Stimulated activated CD4-positive, alpha-beta T cell treated with anti-CD3 and anti-CD28 coated beads, Interleukin-12 subunit alpha, Interleukin-12 subunit beta, amount 100 ng/mL, for 48 hours (primary cell): ENCODE measurements at places on chromosomes 7 and 10.

GRCh38 chr7:94029976-94030375 lies 25.8 kb upstream of the BET1 start:
- no peak for DNase-seq

GRCh38 chr7:117809958-117810357 lies 63.3 kb downstream of the CTTNBP2 start:
- no peak for DNase-seq

DNA sequence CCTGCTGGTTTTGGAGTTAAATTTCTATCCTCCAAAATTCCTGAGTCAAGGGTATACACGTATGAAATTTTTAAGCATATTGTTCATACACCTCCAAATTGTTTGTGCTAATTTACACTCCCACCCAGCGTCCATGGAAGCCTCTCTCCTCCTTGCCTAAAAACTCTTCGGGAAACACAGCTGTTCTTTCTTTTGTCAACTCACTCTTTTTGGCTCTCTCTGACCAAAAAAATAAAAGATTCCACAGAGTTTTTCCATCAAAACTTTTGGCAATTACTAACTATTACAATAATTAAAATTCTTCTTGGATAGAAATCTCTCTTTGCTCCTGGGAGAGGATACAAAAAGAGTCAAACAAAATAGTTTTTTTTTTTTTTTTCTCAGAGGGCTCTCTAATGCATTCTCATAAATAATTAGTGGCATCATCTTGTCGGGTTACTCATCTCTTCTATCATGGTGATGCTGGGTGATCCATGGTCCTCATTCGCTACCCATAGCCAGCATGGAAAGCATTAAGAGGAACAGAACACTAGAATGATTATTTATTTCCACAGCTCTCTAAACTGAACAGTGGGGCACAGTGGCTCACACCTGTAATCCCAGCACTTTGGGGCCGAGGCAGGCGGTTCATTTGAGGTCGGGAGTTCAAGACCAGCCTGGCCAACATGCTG lies 310.7 kb downstream of the SFMBT2 start:
- no peak for DNase-seq

DNA sequence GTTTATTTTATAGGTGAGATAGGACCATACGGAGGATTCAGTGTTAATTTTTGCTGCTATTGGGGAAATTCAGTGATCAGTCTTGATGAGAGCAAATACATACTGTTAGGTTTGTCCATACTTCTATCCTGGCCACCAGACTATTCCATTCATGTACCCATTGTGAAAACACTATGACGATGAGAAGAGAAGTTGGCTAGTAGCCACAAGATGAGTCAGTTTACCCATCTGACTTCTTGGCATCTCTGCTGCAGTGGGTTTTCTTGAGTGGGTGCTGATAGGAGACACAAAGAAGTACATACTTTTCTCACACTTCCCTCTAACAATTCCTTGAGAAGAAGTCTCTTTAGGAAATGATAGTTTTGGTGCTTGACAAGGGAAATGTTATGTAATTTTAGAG lies 133.1 kb downstream of the TFPI2 start:
- DNase-seq, result no peak

GRCh38 chr7:94223375-94224084 lies 171.2 kb upstream of the COL1A2 start:
- DNase-seq, result no peak

GRCh38 chr7:33130184-33130583 lies 820 bp downstream of the BBS9 start:
- DNase-seq, result no peak

- DNase-seq, result no peak
Observed at GRCh38 chr10:100282907-100283306, 3.6 kb downstream of the BLOC1S2 start.

DNA sequence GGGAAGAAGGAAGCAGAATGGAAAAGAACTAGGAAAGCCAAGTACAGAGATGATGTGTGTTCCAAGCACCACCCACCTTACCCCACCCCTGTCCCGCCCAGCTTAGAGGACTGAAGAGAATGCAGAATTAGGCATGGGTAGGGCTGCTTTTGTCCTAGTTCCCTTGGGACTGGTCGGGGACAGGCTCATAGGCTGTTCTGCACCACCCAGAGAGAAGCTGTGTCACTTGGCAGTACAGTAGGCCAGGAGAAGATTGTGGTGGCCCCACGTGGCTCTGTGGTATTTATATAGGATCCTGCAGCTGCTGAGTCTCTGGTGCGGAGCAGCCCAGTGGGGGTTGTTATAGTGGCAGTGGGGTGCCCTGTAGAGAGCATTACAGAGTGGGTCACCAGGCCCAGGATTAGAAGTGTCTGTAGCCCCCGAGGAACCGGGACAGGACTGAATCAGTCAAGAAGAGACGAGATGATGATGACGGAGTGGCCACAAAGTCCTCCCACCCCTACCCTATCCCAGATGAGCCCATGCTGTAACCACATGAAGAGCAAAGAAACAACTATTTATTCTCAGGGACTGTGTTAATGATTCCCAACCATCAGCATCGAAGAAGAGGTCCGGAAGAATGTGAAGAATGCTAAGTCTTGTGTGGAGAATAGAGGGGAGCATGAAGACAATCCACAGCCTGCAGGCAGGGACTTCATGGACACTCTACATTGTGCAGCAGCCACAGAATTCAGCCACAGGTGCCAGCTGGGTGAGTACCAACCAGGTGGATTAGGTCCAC lies 88.9 kb downstream of the C1GALT1 start:
- DNase-seq, result no peak

GRCh38 chr7:94042381-94042780 lies 38.2 kb upstream of the BET1 start:
- no peak for DNase-seq

- no peak for DNase-seq
Observed at GRCh38 chr7:38060637-38061036, 117.4 kb upstream of the STARD3NL start.

- no peak for DNase-seq
Observed at GRCh38 chr7:96416599-96416998, 94.7 kb upstream of the SLC25A13 start.

- no peak for DNase-seq
Observed at GRCh38 chr10:89563861-89564478, 28.6 kb upstream of the SLC16A12 start.

- no peak for DNase-seq
Observed at GRCh38 chr7:33590916-33591315, 314.4 kb upstream of the BMPER start.

GRCh38 chr10:113303544-113304146 lies 249.2 kb upstream of the HABP2 start:
- no peak for DNase-seq

- no peak for DNase-seq
Observed at GRCh38 chr10:20885678-20886077, 11.4 kb downstream of the NEBL start.

DNA sequence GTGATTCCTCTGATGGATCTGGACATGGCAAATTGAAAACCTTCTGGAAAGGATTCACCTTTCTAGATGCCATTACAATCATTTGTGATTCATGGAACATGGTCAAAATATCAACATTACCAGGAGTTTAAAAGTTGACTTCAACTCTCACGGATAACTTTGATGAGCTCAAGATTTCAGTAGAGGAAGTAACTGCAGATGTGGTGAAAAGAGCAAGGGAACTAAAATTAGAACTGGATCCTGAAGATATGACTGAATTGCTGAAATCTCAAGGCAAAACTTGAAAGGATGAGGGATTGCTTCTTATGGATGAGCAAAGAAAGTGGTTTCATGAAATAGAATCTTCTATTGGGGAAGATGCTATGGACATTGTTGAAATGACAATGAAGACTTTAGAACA lies 293.6 kb downstream of the ARHGAP12 start:
- no peak for DNase-seq

- no peak for DNase-seq
Observed at GRCh38 chr10:124588736-124589490, 127.3 kb downstream of the LHPP start.
